ENCODE measurements at places on chromosomes 1 and 21. TPM values are rescaled to one million over a fixed set of nuclear protein-coding genes. Genes with fewer than 3 reads are reported as not detected.

The KRTAP24-1 gene
- not detected for total RNA-seq

The DCST2 gene
- not detected for total RNA-seq

The CRYAA gene
- not detected for total RNA-seq

The CYP4A22 gene
- total RNA-seq = not detected

The RPTN gene
- not detected for total RNA-seq

The KIF2C gene
- total RNA-seq = 4.7 TPM

The CLCA4 gene
- total RNA-seq = not detected

The A3GALT2 gene
- not detected for total RNA-seq

The NCF2 gene
- 8.9 TPM for total RNA-seq

The OR2AK2 gene
- total RNA-seq = not detected

The RAB42 gene
- 5.7 TPM for total RNA-seq

The F5 gene
- 1.0 TPM for total RNA-seq
